ENCODE measurements at places on chromosomes 16 and 17. TPM values are rescaled to one million over a fixed set of nuclear protein-coding genes. Genes with fewer than 3 reads are reported as not detected.
A peak's percentile ranks its signal among the peaks of the same experiment; 100 is the strongest.

DNA sequence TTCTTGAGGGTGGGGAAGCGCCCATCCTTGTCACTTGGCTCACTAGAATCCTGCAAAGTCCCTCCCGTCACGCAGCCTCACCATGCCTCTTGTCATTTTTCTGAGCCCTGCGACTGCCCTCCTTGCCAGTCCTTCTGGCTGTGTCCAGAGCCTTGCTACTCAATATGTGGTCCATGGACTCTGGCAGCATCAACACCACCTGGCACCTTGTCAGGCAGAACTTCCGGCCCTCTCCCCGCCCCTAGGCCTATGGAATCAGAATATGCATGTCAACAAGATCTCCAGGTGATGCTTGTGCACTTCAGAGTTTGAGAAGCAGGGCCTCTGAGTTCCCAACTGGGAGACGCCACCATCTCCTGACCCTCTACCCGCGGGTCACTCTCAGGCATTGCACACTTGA lies 12.1 kb downstream of the PIMREG start:
- no peak for DNase-seq

GRCh38 chr16:25317732-25318316 lies 60.2 kb upstream of the ZKSCAN2 start:
- DNase-seq, result no peak

Gene CD300H
- not detected for total RNA-seq

Gene HEATR9
- total RNA-seq, result not detected

DNA sequence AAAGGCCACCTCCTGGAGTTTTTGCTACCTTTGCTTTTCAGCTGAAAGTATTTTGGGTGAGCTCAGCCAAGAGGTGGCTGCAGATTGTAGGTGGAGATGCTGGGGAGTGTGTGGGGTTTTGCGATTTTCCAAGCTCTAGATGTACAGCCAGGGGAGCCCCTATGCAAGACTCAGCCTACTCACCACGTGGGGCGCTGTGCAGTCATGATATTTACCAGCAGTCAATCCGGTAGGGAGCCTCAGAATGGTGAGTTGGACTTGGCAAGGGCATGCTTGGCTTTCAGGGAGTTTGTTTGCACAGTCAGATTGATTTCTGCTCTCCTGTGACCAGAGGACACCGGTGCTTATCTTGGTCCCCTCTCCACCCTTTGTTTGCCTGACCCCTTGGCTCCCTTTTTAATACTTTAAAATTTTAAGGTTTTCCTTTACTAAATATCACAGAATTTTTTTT lies 175.3 kb downstream of the UTP18 start:
- peak; percentile 24 for DNase-seq

- DNase-seq, result no peak
Observed at GRCh38 chr17:3865176-3865575, 19.1 kb upstream of the NCBP3 start.

DNA sequence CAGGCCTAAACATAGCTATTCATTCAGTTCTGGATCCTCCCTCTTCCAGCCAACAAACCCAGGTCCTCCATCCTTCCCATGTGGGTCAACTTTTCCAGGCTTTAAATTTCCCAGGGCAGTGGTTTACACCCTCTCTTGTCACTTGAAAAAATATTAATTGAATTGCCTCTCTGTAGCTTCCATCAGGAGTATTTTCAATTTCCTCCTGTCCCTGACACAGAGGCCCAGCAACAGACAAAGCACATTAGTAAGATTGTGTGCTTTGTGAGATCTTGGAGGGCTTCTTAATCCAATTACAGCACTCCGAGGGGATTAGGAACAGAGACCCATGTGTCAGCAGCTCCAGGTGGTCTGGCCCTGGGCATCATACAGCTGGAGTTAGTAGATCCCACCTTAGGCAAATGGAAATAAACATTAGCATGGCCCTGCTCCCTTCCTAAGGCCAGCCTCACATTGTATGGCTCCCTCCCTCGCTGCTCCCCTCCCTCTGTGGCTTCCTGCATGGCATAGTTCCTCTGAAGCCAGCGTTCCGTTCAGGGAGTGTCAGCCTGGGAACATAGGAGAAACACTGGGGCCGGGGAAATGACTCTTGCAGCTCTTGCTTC lies 132.7 kb upstream of the HSBP1 start:
- no peak for DNase-seq

Gene SLC4A1
- total RNA-seq, result not detected

GRCh38 chr17:30249460-30249859 lies 14.0 kb upstream of the SLC6A4 start:
- no peak for DNase-seq

GRCh38 chr17:5027916-5028315 lies 7.3 kb downstream of the SLC52A1 start:
- DNase-seq, result no peak

DNA sequence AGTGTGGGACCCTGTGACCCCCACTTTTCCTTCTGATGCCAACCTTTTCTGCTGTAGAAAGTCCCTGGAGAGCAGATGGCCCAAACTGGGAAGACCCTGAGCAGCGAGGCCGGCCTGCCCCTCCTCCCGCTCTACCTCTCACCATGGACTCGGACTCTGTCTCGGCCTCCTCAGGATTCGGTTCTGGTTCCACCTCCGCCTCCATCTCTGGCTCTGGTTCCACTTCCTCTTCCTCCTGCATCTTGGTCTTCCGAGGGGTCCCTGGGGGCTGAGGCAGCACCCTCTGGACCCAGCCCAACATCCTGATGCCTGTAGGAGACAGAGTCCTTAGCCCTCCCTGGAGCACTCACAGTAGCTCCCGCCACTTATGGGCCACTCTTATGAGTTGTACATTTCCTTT lies 3.9 kb downstream of the CNGB1 start:
- no peak for DNase-seq

Gene KRT31
- not detected for total RNA-seq

DNA sequence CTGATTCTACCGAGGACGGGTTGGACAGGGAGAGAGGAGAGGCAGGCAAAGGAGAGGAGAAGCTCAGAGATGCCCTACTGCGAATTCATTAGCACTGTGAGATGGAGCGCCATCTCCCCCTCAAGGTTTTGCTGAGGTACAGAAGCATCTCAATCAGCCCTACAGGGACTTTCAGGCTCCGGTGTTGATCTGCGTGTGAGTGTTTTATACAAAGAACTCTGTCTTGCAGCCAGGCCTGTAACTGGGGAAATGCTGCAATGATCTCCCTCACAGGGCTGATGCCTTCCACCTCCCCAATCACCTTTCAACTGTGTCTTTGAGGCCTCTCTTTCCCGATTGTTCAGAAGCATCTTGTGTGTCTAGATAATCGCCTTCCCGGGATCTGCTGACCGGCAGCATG lies 74.8 kb downstream of the IRX6 start:
- DNase-seq, result no peak

DNA sequence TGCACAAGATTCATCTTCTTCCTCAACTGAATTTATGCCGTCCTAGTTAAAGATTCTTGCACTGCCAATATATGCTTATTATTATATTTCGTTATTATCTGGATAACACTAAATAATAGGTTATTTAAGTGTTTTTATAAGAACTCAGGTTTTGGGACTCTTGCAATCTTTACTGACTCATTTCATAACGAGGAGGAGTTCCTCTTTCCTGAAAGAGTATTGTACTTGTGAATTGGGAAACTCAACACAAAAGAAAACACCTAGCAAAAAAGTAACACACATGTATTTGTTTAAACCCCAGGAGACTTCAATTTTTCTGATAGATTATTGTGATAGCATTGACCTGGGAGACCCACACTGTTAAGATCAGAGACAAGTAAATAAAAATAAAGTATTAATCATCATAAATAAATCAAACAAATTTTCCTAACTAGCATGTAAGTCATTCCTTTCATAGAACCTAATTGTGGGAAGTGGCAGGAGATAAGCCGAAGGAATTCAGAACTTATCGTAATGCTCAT lies 505.8 kb downstream of the KCNJ2 start:
- no peak for DNase-seq

GRCh38 chr17:29588562-29589411 lies 661 bp downstream of the GIT1 start:
- peak; percentile 28 for DNase-seq

- no peak for DNase-seq
Observed at GRCh38 chr17:47914306-47914948, 18.4 kb downstream of the SP2 start.

DNA sequence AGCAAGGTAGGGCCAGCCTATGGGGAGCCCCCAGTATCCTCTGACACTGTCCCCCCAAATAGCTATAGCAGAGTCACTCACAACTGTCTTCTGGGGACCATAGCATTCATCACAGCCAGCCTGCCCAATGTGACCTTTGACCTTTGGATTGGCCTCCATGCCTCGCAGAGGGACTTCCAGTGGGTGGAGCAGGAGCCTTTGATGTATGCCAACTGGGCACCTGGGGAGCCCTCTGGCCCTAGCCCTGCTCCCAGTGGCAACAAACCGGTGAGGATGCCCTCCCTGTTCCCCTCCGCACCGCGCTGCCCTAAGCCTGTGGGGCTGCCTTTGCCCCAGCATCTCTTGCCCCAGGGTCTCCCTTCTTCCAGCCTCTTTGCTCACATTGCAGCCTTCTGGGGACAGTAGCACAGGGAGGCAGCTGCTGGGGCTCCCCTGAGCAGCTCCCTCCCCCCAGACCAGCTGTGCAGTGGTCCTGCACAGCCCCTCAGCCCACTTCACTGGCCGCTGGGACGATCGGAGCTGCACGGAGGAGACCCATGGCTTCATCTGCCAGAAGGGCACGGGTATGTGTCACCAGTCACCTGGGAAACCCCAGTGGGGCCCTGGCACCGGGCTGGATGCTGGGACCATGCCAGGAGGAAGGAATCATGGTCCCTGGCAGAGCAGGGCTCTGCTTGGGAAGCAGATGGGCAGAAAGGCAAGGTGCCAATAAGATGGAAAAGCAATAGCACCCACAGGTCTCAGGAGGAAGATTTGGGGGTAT lies 61.1 kb downstream of the MRC2 start:
- DNase-seq, result no peak

GRCh38 chr17:48433896-48434295 lies 3.9 kb upstream of the SKAP1 start:
- DNase-seq, result no peak

Gene AATK
- not detected for total RNA-seq

DNA sequence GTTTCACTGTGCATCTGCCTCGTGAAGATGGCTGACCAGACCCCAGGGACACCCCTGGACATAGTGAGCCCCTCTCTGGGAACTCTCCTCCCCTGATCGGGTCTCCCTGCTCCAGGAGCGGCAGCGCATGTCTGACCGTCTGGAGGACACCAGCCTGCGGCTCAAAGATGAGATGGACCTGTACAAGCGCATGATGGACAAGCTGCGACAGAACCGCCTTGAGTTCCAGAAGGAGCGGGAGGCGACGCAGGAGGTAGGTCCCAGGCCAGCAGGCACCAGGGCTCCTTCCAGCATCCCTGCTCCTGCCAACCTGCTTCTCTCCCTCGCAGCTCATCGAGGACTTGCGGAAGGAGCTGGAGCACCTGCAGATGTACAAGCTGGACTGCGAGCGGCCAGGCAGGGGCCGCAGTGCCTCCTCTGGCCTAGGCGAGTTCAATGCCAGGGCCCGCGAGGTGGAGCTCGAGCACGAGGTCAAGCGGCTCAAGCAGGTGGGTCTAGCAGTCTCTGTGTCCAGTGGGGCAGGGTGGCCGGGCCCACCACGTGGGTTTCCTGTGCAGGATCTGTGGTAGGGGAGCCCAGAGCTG lies 136.9 kb downstream of the RAB11FIP4 start:
- no peak for DNase-seq

DNA sequence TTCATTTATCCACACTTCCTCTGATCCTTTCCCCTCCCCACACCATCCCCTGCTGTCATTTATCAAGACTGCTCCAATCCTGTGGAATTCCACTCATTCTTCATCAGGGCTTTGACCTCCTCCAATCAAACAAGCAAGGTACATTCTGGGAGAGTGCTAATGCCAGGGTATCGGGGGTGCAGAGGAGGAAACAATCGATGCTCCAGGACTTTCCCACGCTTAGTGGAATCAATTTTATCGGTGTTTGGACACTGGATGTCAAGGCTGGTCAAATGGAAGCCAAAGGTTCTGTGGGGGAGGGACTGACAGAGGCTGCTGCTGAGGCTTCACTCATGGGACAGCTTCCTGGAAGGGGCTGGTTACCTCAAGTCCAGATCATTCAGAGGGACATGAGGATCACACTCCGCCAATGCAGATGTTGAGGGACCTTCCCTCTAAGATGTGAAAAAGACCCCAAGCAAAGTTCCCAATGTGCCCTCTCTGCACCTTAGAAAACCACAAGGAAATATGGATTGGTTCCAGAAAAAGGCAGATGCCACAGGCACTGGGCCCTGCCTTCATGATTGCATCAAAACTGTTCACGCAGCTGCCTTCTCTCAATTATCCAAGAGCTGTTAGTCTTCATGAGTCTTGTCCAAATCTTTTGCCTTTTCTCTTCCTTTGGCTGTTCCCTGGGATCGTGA lies 44.7 kb upstream of the SOX9 start:
- no peak for DNase-seq

Gene CUEDC1
- total RNA-seq, result 16.7 TPM

Gene DUSP3
- 39.7 TPM for total RNA-seq

DNA sequence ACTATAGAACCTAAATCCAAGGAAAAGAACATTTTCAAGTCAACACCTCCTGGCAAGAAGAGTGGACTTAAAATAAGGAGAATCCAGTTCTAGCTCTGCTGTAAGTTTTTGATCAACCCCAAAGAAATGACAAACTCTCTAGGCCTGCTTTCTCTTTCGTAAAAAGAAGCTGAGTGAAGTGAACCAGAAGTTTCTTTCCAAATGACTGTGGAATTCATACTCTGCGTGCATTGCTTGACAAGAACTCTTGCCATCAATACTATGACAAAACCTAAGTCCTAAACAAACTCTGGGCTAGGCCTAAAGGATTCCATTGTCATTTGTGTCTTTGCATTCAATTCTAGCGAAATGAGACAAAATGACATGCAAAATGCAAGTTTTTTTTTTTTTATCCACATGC lies 187.5 kb upstream of the SOX9 start:
- no peak for DNase-seq

Gene PLXDC1
- total RNA-seq, result not detected

DNA sequence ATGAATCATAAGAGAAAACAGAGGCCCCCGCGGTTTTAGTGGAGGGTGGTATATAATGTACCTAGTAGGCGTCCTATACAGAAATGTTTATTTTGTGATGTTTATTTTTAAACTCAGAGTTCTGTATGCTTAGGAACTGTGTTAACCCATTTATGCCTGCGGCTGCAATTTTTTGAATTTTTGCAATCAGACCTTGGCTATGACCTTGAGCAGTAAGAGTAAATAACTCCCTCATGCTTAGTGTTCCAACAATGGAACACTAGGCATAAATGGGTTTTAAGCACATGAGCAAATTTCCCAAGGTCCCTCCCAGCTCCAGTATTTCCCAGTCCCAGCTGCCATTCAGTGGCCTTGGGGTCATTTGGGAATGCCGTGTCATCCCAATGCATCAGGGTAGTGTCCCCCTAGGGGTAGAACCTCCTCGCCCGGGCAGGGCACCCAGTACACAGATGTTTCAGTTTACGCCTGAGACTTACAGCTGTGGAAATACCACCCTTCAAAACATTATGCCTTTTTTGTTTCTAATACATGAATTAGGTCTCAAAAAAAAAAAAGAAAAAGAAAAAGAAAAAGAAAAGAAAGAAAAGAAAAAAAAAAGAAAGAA lies 605.8 kb upstream of the CDH11 start:
- no peak for DNase-seq
